Prostate gland (tissue), 2 donors: ENCODE measurements at places on chromosomes 12 and 14. TPM values are rescaled to one million over a fixed set of nuclear protein-coding genes. Genes with fewer than 3 reads are reported as not detected.
A peak's percentile ranks its signal among the peaks of the same experiment; 100 is the strongest.

PLEK2 gene
- total RNA-seq: 21.1 TPM

- no peak for DNase-seq
These were observed 243.5 kb downstream of the FBXL14 start for GRCh38 chr12:1350934-1351240.

NGB gene
- total RNA-seq: 0.91 TPM

GRCh38 chr14:100019156-100019744 lies 46.0 kb upstream of the EVL start:
- DNase-seq: no peak

GRCh38 chr14:55245657-55246268 lies 25.5 kb upstream of the FBXO34 start:
- DNase-seq: peak; percentile 9

DNA sequence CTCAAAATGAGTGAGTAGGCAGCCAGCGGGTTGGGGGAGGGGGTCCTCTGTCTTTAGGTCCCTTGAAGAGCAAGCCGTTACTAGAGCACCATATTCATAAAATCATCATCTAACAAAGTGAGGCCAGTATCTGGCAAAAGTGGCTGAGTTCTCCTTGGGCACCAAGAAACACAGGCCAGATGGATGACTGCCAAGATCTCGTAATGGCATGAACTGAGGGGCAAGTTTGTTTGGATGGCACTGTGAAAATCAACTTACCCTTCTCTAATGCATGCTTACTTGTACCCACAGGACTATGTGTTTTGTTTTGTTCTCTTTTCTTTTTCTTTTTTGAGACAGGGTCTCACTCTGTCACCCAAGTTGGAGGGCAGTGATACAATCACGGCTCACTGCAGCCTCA lies 41.6 kb downstream of the GNPTAB start:
- no peak for DNase-seq

DNA sequence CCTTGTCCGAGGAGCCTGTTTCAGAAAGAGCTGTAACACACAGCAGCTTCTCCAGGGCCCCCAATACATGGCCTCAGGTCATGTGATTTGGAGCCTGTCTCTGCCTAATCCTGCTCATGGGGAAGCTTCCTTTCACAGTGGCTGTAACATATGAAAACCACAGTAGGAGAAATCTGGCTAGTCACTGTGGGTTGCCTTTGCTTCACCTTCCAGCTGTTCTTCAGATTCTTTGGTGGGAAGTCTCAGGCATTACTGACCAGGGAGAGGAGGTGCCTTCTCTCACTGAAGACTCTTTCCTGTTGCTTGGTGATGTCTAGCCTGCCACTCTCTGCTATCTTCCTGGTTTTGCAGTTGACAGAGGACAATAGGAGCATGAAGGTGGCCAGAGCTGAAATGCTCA lies 350.6 kb downstream of the DPF3 start:
- DNase-seq: no peak

- DNase-seq: no peak
These were observed 256.5 kb upstream of the KRR1 start for GRCh38 chr12:75767957-75768356.

CBLN3 gene
- total RNA-seq: 11.1 TPM

DNA sequence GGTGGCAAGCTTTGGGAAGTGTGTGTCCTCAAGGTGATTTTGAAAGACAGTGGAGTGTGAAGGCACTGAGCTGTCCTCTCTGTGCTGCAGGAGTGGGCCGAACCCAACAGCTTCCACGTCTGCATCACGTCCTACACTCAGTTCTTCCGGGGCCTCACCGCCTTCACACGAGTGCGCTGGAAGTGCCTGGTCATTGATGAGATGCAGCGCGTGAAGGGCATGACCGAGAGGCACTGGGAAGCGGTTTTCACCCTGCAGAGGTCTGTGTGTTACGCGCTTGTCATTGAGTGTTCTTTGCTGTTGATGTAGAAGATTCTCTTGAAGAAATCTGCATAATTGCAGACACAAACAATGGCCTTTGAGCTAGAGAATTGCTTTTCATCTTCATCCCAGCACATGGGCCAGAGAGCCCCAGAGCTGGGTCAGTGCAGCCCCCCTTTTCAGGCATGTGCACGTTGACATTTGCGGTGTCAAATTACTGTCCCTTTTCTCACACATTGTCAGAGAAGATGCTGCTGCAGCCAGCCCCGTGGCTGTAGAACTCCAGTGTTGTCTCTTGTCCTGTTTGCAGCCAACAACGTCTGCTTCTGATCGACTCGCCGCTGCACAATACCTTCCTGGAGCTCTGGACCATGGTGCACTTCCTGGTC lies 63.3 kb downstream of the EP400 start:
- DNase-seq: no peak

SBNO1 gene
- total RNA-seq: 22.6 TPM

HCAR3 gene
- total RNA-seq: 0.40 TPM

DNA sequence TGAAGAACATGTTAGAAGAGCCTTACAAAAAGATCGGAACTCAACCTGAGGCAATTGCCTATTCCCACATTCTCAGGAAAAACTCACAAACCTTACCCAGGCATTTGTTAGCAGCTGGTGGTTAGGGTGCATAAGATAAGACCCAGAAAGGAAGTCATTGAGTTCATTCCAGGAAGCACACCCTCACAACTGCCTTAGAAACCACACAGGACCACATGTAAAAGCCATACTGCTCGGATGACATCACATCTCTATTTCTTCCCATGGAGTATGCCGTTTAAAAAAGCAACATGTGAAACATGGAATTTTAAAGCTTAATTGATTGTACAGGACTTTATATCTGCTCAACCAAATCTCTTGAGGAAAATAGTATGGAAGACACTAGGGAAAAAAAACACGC lies 411.2 kb downstream of the DAD1 start:
- DNase-seq: no peak

DNA sequence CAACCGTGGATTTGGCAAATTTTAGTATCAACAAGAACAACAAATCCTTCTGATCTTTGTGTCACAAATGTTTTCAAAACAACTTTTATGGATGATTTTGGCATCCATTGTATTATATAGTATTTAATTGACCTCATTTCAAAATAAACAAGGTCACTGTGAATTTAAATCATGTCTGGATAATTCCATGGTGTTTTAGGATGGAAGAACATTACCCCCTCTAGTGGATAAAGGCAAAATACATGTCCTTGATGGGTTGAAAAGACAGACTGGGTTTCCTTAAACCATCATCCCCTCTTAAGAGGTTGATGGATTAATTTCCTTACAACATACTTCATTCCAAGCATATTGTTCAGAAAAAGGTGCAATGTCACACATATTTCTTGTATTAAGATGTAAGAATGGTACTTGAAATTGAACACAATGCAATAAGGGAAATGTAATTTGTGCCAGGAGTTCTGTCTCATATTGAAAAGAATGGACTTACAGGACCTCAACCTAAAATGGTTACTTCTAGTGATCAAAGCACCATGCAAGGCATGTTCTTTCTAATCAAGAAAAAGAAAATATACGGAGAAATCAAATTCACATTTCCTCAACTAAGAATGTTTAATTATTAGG lies 352.0 kb downstream of the BCAT1 start:
- DNase-seq: no peak

GRCh38 chr12:94980577-94980976 lies 22.9 kb downstream of the NDUFA12 start:
- DNase-seq: no peak

- peak; percentile 56 for DNase-seq
These were observed 71.9 kb downstream of the CRACR2A start for GRCh38 chr12:3680919-3681594.

FOXG1 gene
- total RNA-seq: 1.6 TPM

ANKS1B gene
- 13.0 TPM for total RNA-seq

GRCh38 chr12:52081263-52081733 lies 1.8 kb downstream of the SMIM41 start:
- no peak for DNase-seq

MYH7 gene
- 40.1 TPM for total RNA-seq

APOLD1 gene
- 16.1 TPM for total RNA-seq

GRCh38 chr14:29896354-29896821 lies 31.3 kb downstream of the PRKD1 start:
- DNase-seq: peak; percentile 14

DNAJC22 gene
- 4.3 TPM for total RNA-seq

DNA sequence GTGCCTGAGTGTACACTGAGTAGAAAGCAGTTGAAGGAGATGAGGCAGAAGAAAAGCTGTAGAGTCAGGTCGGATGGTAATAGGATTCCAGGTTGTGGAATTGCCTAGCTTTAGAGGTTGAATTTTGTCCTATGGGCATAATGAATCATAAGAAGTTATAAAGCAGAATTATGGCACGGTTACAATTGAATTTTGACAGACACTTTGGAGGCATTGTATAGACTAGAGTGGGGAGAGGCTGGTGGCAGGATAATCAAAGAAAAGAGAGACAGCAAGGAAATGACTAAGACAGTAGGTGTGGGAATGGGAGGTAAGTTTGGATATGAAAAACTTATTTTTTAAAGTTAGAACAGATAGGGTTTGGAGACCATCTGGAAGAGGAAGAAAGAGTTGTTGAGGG lies 102.6 kb downstream of the NTN4 start:
- DNase-seq: no peak

DNA sequence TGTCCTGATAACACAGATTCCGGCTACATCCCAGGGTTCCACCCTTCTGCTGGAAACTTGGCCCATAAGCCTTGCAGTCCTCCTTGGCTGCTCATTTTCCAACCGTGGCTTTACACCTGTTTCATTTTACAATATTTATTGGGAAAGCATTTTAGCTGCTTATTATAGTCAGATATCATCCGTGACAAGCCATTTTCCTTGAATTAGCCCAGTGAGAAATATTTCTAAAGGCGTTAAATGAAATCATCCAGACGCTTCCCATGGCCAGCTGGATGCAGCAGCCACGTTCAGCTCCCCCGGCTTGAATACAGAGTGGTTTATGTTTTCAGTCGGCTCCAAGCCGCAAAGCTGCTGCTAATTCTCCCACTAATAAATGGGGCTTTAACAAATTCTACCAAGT lies 245.0 kb upstream of the PELI2 start:
- no peak for DNase-seq

- no peak for DNase-seq
These were observed 38.8 kb downstream of the MDM1 start for GRCh38 chr12:68293347-68293746.

LRRC43 gene
- total RNA-seq: 5.7 TPM

- no peak for DNase-seq
These were observed 181.3 kb upstream of the FKBP4 start for GRCh38 chr12:2613326-2614073.

DNA sequence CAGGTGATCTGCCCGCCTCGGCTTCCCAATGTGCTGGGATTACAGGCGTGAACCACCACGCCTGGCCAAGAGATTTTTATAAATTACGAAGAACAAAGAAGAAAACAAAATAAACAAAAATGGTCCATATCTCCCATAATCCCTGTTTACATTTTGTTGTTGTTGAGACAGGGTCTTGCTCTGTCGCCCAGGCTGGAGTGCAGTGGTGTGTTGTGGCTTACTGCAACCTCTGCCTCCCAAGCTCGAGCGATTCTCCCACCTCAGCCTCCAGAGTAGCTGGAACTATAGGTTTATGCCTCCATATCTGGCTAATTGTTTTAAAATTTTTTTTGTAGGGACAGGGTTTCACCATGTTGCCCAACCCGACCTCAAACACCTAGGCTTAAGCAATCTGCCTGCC lies 156.1 kb downstream of the ZNF664 start:
- DNase-seq: no peak

DNA sequence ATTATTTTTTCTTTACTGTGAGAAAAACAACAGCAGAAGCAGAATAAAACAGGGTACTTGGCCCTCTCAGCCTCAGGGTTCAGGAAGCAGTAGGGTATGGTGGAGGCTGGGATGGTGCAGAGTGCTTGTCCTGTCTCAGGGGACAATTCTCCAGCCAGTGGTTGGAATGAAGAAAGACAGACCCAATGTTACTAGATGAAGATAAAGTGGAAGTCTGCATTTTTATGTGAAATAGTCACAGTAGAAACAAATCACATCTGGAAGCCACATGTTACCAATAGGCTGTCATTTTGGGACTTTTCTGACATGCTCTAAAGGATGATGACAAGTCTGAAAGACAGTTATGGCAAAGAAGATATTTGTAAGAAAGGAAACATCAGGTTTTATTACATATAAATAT lies 32.3 kb downstream of the PROX2 start:
- DNase-seq: no peak

DNA sequence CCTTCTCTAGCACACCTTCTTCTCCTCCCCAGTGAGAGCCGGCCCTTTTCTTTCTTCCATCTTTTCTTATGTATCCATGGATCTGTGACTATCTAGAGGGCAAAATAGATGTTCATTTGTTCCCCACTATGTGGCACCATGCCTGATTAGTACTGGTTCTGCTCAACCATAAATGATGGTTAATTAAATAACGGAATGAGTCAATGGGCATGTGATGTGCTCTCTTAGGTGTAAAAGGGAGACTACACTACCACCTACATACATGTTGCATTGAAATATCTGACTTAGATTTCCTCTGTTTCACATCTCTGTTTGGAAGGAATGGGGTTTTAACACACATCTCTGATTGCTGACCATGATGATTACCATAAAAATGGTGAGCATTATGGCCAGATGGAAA lies 116.5 kb downstream of the BTG1 start:
- DNase-seq: no peak

GRCh38 chr12:1937481-1938224 lies 19.2 kb upstream of the CACNA2D4 start:
- DNase-seq: no peak

GRCh38 chr12:90124289-90124688 lies 415.7 kb upstream of the ATP2B1 start:
- no peak for DNase-seq

TUBA1A gene
- total RNA-seq: 81.6 TPM

DNA sequence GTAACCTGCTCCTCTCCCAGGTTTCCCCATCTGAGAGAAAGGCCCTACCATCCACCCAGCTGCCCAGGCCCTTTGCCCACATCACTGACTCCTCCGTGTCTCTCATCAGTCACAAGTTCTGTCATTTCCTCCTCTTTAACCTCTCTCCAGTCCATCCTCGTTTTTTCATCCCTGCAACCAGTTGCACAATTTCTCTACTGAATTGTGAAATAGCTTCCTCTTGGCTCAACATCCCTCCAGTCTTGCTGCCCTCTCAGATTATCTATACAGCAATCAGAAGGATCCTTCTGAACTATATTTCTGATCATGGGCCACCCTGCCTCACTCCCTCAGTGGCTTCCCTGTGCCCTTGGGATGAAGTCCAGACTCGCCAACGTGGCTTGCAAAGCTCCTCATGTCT lies 6.8 kb downstream of the FAM161B start:
- peak; percentile 27 for DNase-seq

- DNase-seq: peak; percentile 63
These were observed 212.5 kb downstream of the CHST11 start for GRCh38 chr12:104669089-104669721.

GZMB gene
- not detected for total RNA-seq

ITGB7 gene
- 1.2 TPM for total RNA-seq

GALNT16 gene
- 6.9 TPM for total RNA-seq

- no peak for DNase-seq
These were observed 1.9 kb downstream of the PTPN21 start for GRCh38 chr14:88552876-88553275.

GRCh38 chr14:75340921-75341320 lies 62.3 kb downstream of the FOS start:
- peak; percentile 30 for DNase-seq
